ENCODE measurements at places on chromosomes 6 and 20. TPM values are rescaled to one million over a fixed set of nuclear protein-coding genes. Genes with fewer than 3 reads are reported as not detected.

DNA sequence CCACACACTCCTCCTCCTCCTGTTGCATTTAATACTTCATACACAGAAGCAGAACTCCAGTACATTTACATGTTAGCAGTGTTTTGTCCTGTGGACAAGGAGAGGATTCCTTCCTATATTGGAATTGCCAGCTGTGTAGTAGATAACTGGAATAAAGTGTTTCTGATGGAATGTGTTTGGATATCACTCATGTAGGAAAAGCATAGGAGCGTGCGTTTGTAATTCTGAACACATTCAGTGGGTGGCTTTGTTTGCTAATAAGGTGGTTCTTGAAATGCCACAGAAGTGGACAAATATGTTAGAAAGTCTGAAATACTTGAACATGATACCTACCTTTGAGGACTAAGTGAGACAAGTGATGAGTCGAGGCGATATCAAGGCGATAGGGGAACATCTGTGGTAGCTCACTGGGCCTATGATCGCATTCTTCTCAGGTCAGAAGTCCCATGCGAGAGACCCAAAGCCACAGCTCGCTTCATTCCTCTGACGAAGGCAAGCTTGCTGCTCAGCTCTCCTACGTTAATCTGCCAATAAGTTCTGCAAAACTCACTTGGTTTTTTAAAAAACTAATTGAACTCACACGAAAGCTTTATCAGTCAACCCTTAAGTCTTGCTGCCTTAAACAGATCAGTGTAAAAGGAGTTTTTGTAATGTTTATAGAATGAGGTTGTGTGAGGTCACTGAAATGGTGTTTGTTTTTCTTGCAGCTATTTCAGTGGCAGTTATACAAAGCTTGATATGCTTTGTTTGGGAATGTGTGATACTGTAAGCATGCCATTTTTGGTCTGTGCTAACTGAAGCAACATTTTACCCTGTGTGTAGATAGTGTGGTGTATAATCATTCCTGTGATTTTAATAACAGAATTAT is 159.9 kb downstream of the SOX4 start:
- no peak for DNase-seq

DNA sequence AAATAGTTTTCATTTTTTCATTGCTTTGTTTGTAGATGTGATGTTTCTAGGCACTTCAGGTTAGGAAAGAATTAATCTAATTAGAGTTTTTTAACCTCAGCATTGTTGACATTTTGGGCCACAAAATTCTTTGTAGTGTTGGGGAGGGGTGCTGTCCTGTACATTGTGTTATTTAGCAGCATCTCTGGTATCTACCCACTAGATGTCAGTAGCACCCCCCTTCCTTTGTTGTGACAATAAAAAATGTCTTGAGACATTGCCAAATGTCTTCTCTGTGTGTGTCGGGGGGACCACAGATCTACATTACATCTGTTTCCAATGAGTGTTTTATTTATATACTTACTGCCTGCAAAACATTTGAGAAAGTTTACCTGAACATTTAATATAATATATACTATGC is 45.6 kb downstream of the EYA4 start:
- no peak for DNase-seq

DNA sequence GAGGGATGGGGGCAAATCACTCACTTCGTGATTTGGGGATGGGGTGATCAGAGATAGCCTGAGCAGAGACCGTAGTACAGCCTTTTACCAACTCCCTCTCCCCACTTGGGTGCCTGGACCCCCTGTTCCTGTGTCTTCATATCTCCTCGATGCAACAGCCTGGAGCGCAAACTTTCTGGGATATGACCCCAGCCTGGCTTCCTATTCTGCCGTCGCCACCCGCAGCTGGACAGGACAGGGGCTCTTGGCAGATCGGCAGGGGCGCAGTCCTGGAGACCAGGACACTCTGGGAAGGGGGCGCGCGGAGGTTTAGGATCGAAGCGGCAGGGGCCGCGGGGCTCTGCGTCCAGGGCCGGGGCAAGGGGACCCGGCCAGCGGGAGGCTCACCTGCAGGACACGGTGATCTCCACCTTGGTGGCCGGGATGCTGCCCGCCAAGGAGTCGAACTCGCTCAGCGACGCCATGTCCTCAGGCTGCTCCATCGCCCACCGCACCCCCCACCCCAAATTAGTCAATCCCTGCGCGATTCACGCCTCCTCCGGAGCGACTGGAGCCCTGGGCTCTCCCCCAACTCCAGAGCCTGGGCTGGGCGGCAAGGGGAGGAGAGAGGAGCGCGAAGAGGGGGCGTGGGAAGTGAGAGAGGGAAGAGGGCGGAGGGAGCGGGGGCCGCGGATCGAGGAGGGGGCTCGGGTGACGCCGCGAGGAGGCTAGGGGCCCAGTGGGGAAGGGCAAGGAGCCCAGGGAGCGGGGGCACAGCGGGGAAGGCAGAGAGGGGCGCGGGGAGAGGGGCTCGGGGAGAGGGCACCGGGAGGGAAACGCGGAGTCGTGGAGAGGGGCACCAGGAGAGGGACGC is at the start of gene CPNE5:
CPNE5 (minus strand) TSS at position 549 of the 853 bp plus-strand sequence; CDS start at position 482, 67 bp downstream.
- DNase-seq = no peak

The TMEM244 gene
- not detected for total RNA-seq

Data from right atrium auricular region (tissue), 2 donors.